ENCODE measurements at places on chromosomes 7 and 10. TPM values are rescaled to one million over a fixed set of nuclear protein-coding genes. Genes with fewer than 3 reads are reported as not detected.

GRCh38 chr7:54788664-54789063 lies 29.7 kb upstream of the SEC61G start:
- H3K4me3 ChIP-seq, result no peak overlapping the region
- H3K27ac ChIP-seq, result no peak overlapping the region
- no peaks in the 10 kb centered on the region for H3K4me1 ChIP-seq
- H3K27me3 ChIP-seq, result no peaks in the 10 kb centered on the region
- no peaks in the 10 kb centered on the region for H3K36me3 ChIP-seq

DNA sequence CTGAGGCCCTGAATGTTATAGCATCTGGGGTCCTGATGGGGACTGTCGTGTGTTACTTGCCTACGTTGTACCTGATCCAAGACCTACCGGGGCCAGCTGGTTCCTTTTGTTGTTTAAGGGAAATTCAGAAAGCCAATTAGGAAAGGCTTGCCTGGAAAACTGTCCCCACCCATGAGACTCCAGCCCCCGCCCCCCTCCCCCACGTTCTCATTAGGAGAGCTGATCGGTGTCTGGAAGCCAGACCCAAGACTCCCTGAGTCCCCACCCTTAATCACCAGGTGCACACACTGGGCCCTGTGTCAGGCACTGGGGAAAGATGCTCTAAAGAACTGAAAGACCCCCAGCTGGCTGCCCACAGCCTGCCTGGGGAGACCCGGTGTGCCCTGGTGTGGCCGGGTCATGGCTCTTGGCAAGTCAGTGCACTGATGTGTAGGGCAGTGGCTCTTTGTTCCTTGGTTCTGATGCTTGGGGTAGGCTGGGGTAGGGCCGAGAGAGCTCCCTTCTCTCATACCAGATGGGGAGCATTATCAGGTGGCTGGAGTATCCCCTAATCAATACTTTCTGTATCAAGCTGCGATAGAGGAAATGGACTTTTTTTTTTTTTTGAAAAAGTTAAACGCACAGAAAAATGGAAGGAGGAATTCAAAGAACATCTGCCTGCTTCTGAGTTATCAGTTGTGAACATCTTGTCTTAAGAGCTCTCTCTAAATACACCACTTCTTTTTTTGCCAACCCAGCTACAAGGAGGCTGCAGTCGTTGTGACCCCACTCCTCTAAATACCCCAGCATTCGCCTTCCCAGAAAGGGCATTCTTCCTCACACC lies 16.9 kb downstream of the TSPAN15 start:
- no peaks in the 10 kb centered on the region for H3K36me3 ChIP-seq
- no peak overlapping the region for H3K4me3 ChIP-seq
- H3K27me3 ChIP-seq, result no peaks in the 10 kb centered on the region
- no peak for DNase-seq
- H3K27ac ChIP-seq, result no peak overlapping the region

PSTK gene
- 5.8 TPM for total RNA-seq

DNA sequence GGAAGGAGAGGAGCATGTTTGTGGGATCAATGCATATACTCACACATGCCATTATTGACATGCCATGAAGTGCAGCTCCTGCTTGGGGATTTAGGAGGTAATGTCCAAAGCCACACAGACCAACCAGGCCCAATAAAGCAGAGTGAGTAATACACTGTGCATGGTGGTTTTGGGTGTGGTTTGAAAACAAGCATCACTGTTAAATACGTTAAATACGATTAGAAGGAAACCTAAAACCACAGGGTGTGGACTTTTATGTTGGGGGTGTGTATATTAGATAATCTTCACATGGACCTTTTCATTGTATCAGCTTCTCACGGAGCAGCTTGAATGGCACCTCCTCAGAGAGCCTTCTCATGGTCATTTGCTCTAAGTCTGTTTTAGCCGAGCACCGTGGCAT lies 10.4 kb upstream of the EIF3A start:
- peak; percentile 78 for DNase-seq
- H3K36me3 ChIP-seq, result no peaks in the 10 kb centered on the region
- peak overlapping the region; percentile 31 for H3K4me3 ChIP-seq
- H3K27me3 ChIP-seq, result no peaks in the 10 kb centered on the region
- H3K27ac ChIP-seq, result peak overlapping the region; percentile 65

BLNK gene
- not detected for total RNA-seq

GRCh38 chr7:139682136-139683013 lies 95.4 kb downstream of the HIPK2 start:
- no peaks in the 10 kb centered on the region for H3K36me3 ChIP-seq
- H3K27ac ChIP-seq, result no peak overlapping the region
- peaks cover 23% of the 10 kb centered on the region for H3K4me1 ChIP-seq
- no peak for DNase-seq
- H3K27me3 ChIP-seq, result no peaks in the 10 kb centered on the region
- H3K4me3 ChIP-seq, result no peak overlapping the region

WEE2 gene
- total RNA-seq, result not detected

DNA sequence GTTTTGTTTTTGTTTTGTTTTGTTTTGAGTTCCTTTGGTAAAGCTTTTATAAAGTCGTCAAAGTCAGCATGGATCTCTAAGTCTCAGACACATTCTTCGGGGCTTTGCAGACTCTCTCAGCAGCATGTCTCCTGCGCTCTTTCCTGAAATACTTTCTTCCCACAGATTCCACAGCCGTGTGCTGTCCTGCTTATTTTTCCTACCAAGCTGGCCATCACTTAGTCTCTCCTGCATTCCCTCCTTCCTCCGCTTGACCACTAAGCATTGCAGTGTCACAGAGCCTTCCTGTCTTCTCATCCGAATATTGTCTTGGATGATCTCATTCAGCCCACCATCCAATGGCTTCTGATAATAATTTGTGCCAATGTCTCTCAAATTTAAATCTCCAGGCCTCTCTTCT lies 434.3 kb upstream of the C7orf33 start:
- H3K27ac ChIP-seq, result no peak overlapping the region
- no peak for DNase-seq
- no peaks in the 10 kb centered on the region for H3K27me3 ChIP-seq

ZNF804B gene
- total RNA-seq, result not detected

GPRIN2 gene
- not detected for total RNA-seq

DNA sequence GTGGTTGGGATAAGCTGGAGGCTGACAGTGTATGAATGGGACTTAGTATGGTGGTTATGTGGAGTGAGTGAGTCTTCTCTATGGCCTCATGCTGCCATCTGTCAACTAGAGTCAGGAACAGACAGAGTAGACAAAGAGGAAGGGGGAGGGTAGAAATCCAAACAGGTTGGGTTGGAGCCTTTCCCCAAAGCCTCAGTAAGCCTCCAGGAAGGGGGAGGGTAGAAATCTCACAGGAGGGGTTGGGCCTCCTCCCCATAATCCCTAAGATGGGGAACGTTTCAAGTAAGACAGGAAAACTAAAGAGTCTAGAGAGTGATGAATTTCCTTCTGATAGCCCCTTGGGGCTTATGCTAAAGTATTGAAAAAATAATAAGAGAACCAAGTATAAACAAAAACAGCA lies 2.0 kb upstream of the AKR1B15 start:
- H3K4me3 ChIP-seq, result no peak overlapping the region
- H3K36me3 ChIP-seq, result no peaks in the 10 kb centered on the region
- H3K27ac ChIP-seq, result no peak overlapping the region
- DNase-seq, result no peak
- H3K4me1 ChIP-seq, result no peaks in the 10 kb centered on the region

- no peak overlapping the region for H3K4me3 ChIP-seq
- no peaks in the 10 kb centered on the region for H3K36me3 ChIP-seq
- H3K27me3 ChIP-seq, result no peaks in the 10 kb centered on the region
- no peak for DNase-seq
- no peak overlapping the region for H3K27ac ChIP-seq
Observed at GRCh38 chr7:94251-94801, 98.0 kb upstream of the FAM20C start.

NXPH1 gene
- total RNA-seq, result not detected

DNA sequence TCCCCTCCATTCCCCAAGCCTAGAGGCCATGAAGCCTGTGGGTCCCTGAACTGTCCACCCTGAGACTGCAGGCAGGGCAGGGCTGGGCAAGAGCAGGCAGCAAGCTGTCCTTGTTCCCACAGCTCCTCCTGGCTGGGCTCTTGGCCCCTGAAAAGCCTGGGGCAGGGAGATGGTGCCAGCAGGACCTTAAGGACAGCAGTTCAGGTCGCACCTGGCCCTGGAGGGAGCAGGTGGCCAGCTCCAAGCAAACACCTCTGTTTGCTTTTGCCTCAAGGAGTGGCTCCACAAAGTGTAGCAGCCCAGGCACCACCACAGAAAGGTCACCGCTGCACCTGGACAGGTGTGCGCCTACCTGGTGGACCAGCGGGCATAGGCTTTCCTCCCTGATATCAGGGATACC lies 5.2 kb downstream of the RET start:
- no peak overlapping the region for H3K27ac ChIP-seq
- no peaks in the 10 kb centered on the region for H3K4me1 ChIP-seq
- no peaks in the 10 kb centered on the region for H3K27me3 ChIP-seq
- no peaks in the 10 kb centered on the region for H3K36me3 ChIP-seq
- no peak for DNase-seq

SLC16A12 gene
- total RNA-seq, result not detected

DNA sequence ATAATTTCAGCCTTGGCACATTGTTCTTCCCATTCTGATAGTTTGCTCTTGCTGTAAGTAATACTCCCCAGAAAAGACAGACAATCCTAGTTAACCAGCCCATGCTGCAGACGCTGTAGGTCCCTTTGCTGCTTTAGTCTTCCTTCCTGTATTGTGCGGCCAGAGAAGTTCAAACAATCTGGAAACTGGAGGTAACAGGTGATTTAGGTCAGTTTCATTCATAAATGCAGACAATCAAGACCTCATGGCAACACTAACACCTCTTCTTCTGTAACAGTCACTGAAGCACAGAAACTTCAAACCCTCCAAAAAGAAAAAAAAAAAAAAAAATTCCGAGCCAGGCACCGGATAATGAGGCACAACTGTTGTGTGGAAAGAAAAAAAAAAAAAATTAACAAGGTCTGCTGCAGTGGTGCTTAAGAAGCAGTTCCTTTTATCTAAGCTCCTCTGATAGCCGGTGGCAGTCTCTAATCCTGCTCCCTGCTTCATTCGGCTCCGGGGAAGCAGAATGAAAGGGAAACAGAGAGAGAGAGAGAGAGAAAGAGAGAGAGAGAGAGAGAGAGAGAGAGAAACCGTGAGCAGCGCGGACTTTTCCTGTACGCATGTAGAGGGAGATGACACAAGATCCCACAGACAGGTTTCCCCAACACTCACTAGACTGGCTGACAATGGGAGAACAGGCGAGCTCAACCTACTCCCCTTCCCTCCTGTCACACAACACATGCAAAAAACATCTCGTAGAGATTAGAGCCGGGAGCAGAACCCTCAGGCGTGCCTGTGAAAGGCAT lies at the start of gene SEMA3A:
Gene SEMA3A, minus strand, starts transcription at position 306 of the 788 bp plus-strand sequence. Its CDS starts 203 bp downstream, at position 103.
- DNase-seq, result no peak
- H3K4me1 ChIP-seq, result peaks cover 7% of the 10 kb centered on the region
- H3K27me3 ChIP-seq, result no peaks in the 10 kb centered on the region
- no peaks in the 10 kb centered on the region for H3K36me3 ChIP-seq
- H3K4me3 ChIP-seq, result peak within 1 kb of the TSS; percentile 33
- no peak within 1 kb of the TSS for H3K27ac ChIP-seq

Measured in CD8-positive, alpha-beta memory T cell (primary cell).